Tibial nerve (tissue), 4 donors: ENCODE measurements at places on chromosomes 6 and 20. TPM values are rescaled to one million over a fixed set of nuclear protein-coding genes. Genes with fewer than 3 reads are reported as not detected.

- no peak for DNase-seq
These were observed 95.5 kb downstream of the PPP1R14C start for GRCh38 chr6:150238336-150238741.

GRCh38 chr6:37696220-37696840, 1.4 kb downstream of the MDGA1 start:
- DNase-seq, result no peak

GRCh38 chr20:35398660-35399144, 13.1 kb downstream of the UQCC1 start:
- DNase-seq, result no peak

DNA sequence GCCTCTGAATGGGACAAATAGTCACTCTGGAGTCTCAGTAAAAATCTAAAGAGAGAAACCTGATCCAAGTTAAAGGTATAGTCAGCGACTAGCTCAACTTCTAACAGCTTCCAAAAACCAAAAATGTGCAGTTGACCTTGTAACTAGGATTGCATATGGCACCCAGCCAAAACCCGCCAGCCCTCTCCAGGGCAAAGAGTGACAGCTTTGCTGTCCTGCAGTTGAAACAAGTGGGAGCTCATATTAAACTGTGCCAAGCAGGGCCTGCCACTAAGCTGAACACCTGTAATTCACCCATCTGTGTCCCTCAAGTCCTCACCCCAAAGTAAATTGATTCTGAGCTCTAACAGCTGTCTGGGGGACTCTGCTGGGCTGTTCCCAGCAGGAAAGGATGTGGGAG, 695.3 kb downstream of the MAFB start:
- DNase-seq, result no peak

DNA sequence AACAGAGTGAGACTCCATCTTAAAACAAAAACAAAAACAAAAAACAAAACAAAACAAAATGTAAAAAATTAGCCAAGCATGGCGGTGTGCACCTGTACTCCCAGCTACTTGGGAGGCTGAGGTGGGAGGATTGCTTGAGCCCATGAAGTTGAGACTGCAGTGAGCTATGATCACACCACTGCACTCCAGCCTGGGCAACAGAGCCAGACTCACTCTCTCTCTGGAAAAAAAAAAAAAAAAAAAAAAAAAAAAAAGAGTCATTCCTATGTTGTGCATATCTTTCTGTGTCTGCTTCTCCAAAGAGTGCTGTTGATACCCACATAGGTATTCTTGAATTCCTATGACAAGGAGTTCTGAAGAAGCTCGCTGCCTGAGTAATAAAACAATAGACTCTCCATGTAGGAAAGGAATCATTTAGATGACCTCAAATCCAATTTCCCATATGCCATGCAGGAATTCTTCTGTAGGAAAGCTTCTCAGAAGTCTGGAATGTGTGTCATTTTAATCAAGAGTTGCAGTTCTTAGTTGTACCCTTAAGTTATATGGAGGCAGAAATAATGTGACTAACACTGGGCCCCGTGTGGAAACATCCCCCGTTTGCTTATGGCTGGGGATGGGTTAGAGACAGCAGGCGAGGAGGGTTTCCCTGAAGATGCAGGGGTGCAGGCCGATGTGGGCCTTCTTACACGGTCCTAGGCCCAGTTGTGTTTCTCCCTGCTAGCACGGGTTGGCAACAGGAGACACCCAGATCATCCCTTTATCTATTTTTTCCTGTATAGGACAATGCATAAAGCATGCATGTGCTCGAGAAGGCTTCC, 79.4 kb downstream of the ZDHHC14 start:
- DNase-seq, result no peak

DNA sequence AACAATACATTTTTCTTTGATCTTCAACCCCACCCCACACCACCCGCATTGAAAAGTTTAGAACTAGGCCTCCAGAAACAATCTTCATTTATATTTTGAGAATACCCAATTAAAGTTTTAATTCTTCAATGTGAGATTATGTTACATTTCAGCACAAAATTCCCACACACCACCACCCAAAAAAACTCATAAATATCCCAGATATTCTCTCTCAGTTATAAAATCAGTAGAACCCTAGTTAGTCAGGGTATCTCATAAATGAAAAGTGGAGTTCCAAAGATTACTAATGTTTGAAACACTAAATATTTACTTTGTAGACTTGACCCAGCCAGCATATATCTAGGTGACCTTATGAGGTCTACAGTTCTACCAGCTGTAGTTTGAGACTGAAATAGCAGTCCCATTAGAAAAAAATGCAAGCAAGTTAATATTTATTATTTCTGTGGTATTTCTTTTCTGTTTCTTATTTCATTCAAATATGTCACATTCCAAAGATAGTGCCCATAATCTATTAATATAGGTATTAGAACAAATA, 371.0 kb downstream of the TENT5A start:
- no peak for DNase-seq

DNA sequence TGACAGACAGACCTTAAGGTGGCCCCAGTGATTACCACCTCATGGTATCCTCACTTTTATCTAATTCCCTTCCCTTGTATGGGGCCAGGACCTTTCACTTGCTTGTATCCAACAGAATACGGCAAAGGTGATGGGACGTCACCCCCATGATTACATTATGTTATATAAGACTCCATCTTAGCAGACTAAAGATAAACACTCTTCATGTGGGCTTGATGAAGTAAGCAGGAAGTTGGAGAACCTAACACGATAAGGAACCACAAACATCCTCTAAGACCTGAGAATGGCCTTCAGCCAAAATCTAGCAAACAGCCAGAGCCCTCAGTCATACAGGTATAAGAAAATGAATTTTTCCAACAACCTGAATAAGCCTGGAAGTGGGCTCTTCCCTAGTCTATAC, 8.0 kb downstream of the SLC17A3 start:
- no peak for DNase-seq

DNA sequence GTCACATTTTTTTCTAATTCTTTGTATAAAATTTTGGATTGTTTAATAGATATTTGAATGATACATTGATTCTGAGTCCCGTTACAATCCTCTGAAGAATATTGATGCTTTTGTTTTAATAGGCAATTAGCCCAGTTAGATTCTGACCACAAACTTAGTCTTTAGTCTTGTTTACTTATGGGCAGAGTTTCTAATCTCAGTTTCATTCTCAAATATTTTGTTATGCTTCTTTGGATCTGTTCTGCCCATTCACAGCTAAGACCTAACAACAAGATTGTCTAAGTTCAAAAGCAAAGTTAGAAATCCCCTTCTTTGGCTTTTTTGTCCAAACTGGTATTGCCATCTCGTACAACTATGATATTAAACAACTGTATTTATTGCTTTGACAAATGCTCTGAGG, 58.0 kb downstream of the TBXT start:
- DNase-seq, result no peak

DNA sequence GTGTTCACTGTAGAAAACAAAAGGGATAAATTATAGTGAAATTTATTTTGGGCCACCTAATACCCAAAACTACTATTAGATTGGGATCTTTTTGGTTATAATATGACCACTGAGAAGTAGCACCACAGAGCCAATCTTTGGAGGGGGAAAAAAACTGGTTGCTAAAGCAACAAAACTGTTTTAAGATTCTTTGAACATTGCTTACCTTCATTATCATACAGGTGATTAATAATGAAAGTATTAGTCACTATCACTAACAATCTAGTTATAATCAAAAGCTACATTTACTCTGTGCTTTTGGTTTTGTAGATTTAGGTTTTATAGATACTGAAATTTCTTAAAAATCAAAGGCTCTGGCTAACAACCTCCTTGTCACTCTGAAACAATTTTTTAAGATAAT, 31.7 kb downstream of the STX7 start:
- no peak for DNase-seq

DNA sequence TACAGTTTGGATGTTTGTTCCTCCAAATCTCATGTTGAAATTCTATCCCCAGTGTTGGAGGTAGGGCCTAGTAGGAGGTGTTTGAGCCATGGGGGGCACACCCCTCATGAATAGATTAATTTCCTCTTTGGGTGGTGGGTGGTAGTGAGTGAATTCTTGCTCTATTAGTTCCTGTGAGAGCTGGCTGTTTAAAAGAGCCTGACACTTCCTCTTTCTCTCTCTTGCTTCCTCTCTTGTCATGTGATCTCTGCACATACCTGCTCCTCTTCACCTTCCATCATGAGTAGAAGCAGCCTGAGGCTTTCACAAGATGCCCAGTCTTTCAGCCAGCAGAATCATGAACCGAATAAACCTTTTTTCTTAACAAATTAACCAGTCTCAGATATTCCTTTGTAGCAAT, 340.2 kb upstream of the CHD6 start:
- DNase-seq, result no peak

GRCh38 chr6:89023591-89024441, 56.7 kb upstream of the PNRC1 start:
- no peak for DNase-seq

GRCh38 chr6:113855500-113856374, 1.4 kb upstream of the MARCKS start:
- DNase-seq, result peak; percentile 30

GRCh38 chr20:50713657-50714101, 17.7 kb upstream of the PARD6B start:
- DNase-seq, result no peak

GRCh38 chr20:2812189-2812588, 2.6 kb upstream of the C20orf141 start:
- DNase-seq, result no peak

DNA sequence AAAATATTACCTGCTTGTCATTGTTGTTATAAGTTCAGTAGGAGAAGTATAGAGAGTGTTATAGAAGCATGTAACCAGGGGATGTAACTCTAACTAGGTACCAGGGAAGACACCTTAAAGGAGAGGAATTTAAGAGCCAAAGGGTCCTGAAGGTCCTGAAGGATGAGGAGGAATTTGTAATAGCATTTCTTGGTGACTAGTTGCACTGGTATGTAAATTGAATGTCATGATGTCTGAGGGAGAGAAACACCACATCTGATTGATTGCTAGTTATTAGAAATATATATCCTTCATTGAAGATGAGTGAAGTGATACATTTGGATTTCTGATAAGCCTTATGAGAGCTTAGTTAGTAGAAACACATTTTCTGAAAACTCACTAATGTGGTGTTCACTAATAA, 643.8 kb downstream of the RFPL4B start:
- no peak for DNase-seq

DNA sequence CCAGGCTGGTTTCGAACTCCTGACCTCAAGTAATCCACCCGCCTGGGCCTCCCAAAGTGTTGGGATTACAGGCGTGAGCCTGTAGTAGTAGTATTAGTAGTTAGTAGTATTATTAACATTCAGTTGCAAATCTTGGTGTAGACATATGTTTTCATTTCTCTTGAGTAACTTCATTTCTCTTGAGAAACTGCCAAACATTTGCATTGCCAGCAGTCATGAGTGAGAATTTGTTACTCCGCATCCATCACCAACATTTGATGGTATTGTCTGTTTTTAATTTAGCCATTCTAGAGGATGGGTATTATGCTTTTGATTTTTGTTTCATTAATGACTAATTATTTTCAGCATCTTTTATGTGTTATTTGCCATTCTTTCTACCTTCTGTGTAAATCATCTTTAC, 1.5 kb upstream of the ERVFRD-1 start:
- no peak for DNase-seq

DNA sequence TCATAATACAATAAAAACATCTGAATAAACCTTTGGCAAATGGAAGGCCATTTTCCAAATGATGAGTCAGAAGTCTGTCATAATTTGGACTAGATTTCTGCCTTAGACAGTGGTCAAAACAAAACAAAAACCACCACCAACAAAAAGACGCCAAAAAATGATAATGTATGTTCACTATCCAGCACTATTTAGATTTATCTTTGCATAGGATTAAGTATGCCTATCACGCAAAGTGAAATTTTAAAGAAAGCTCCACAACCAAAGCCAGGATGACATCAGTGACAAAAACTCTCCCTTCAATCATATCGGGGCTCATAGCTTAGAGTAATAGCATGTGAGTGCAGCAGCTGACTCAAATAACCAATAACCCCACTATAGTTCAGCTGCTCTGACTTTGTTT, 201.9 kb downstream of the MOXD1 start:
- no peak for DNase-seq

DNA sequence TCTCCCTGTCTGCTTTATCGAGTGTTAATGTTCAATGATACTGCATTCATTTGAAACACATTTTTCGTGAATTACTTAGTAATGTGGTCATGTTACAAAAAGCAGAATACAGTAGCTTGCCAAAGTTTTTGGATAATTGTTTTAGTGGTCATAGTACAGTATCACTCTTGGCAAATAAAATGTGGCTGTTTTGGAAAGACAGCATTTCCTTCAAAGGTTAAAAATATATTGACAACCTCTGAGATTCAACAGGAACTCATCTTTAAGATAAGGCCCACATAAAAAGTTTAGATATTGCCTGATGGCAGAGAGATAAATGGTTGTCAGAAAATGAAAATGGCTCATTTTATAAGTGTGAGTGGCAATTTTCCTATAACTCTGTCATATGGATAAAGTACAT, 297.7 kb upstream of the MAN1A1 start:
- no peak for DNase-seq

DNA sequence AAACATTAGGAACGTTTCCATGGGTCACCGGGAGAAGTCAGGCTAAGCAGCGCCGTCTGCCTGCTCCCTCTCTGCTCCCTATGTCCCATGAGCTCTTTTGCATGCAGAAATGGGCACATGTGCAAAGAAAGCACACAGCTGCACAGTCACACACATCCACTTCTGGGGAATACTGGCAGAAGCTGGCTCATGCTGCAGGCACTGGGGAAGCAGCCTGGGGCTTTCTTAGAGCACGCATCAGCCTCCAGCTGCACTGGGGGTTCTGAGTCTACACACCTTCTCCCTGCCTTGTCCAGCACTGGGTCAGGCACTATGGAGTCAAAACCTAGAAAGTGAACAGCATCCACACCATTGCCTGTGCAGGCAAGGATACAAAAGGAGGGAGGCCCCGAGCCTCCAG, 76.1 kb upstream of the FOXQ1 start:
- DNase-seq, result no peak

DNA sequence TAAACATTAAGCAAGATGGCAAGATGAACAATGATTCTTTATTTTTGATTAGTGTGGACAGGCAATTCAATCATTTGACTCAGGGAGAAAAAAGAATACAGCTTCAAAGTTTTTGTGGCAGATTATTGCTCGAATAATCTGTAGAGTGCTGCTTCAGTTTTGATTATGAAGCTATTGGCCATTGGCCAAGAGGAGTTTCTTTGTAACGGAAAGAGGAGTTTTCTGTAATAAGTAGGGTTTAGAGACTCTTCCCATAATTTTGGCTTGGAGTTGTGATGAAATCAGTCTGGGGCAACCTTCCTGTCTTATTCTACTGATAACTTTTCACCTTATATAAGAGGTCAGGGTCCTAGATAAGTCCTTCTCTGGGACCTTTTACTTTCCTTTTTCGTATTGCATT, 256.7 kb upstream of the RAB32 start:
- DNase-seq, result no peak

- no peak for DNase-seq
These were observed 86.1 kb upstream of the STMND1 start for GRCh38 chr6:17015551-17016381.

The BMP5 gene
- 0.98 TPM for total RNA-seq

The OR2B6 gene
- not detected for total RNA-seq

The GNAS-AS1 gene
- not detected for total RNA-seq

The SPACA1 gene
- total RNA-seq, result not detected

The GRIK2 gene
- 4.7 TPM for total RNA-seq

The CMTR1 gene
- total RNA-seq, result 39.3 TPM

The CPXM1 gene
- 1.6 TPM for total RNA-seq

The GSTA4 gene
- 32.1 TPM for total RNA-seq

The MCHR2 gene
- not detected for total RNA-seq

The FUCA2 gene
- total RNA-seq, result 24.9 TPM

The KHDC1L gene
- not detected for total RNA-seq

The BPIFA1 gene
- total RNA-seq, result not detected

The LST1 gene
- 22.7 TPM for total RNA-seq

The ENPP3 gene
- total RNA-seq, result 0.66 TPM
